ENCODE measurements at places on chromosomes 1 and 21.

- no peak for DNase-seq
Measured at GRCh38 chr1:187817782-187818181, 989.0 kb downstream of the PLA2G4A start.

DNA sequence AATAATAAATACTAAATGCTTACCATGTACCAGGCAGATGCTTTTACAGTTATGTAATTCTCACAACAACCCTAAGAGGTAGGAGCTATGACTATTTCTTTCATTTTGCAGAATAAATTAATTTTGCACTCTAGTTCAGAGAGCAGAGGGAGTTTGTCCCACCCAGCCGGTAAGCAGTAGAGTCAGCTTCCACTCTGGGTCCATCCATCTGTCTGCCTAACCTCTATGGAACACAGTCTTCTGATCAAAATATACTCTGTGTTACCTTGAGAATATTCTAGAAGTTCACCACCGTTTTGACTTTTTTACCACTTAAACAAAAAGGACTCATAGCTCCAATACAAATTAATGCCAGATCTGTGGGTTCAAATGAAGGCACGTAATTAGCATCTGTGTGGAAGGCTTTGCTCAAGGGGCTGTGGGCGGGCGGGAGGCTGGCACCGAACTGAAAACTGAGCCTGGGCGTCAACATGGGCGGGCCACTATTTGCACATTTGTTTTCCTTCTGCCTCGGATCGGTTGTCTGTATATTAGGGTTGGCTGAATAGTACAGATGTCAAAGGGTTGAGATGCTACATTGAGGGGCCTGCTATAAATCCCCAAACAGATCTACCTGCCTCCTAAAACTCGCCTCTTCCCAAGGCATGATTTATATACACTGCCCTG, 33.1 kb upstream of the LMO4 start:
- no peak for DNase-seq

DNA sequence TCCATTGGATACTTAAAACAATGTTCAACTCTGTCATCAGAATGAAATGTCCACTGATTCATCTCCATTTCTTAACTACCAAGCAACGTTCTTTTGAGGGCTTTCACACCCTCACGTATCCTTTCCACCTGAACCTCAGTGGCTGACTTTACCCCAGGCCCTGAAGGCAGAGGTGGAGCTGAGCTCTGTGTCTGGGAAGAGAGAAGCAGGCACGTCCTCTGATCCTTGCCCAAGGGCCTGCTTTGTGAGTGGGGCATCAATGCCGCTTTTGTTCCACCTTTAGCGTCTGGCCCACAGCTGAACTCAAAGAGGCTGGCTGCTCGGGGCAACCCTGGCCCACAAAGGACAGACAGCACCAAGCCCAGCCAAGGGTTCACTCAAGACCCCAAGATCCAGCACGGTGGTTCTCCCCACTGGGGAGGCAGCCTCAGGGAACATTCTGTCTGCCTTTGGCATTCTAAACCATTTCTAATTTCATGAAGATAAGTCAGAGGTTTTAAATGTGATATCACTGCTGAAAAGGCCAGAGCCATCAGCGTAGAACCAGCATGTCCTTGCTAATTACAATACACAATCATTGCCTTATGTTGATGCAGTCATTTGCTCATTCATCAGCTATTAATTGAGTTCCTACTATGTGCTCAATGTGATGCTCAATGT, 126.0 kb upstream of the UBE2U start:
- no peak for DNase-seq

DNA sequence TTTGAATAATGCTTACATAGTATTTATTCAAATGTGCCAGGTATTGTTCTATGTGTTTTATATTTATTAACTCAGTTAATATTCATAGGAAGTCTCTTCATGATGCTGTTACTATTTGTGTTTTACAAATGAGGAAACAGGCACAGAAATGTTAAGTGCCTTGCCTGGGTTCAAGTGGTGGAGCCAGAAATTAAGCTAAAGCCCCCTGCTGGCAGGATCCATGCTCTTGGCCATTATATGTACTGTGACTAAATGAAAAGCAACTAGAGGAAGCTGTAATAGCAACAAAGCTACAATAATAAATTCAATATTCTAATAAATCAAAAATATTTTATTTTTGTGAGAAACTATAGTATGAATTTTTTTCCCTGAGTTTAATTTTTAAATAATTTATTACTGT, 30.0 kb downstream of the IARS2 start:
- DNase-seq: no peak

GRCh38 chr1:109091078-109091838, 694 bp downstream of the TMEM167B start:
- DNase-seq: peak; percentile 14

DNA sequence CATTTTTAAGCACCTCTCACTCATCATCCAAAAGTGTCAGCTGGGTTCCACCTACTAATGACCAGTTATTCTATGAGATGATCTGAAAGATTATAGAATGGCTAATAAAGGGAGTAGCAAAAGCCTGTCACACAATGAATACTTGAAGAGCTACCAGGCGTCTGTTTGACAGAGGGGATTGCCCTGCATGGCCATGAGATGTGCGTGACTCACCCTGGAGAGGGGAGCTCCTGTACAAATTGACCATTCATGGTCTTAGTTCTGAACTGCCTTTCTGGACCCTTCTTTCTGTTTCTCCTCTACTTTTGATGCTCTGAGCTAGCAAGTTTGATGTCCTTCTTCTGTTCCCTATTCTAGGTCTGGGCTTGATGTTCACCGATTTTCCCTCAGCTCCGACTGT, 85.2 kb upstream of the ABCD3 start:
- DNase-seq: no peak

- DNase-seq: no peak
Measured at GRCh38 chr1:217369996-217370551, 260.8 kb downstream of the GPATCH2 start.

GRCh38 chr1:182110635-182111034, 49.1 kb upstream of the ZNF648 start:
- no peak for DNase-seq

- no peak for DNase-seq
Measured at GRCh38 chr1:201628490-201628889, 89.6 kb downstream of the NAV1 start.

GRCh38 chr1:56578138-56578962, 1.0 kb downstream of the PLPP3 start:
- peak; percentile 90 for DNase-seq

Measured in NCI-H2029 (cell line).